ENCODE measurements at places on chromosomes 1 and 21.

GRCh38 chr1:55049271-55049913 is 10.0 kb downstream of the PCSK9 start:
- DNase-seq = no peak

- no peak for DNase-seq
Observed at GRCh38 chr1:187689129-187689528, 860.4 kb downstream of the PLA2G4A start.

DNA sequence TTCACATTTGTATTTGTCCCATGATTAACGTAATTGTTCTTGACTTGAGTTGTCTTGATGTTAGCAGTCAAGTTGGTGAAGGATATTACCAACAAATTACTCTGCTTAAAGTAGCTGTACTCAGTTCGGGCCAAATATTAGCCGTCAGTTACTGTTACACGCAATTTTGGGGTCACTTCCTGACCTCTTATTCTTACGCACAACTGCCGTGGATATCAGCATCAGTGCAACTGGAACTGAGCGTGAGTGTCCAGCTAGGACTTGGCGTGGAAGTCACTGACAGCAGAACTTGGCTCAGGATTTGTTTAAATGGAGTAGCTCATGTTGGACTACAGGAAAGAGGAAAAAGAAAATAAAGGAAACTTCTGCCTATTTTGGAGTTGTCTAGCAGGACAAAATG is 56.4 kb downstream of the ADAMTS1 start:
- no peak for DNase-seq

GRCh38 chr1:244406337-244406736 is 45.4 kb downstream of the ADSS2 start:
- DNase-seq = no peak

GRCh38 chr1:228151180-228151925 is 1.6 kb downstream of the GJC2 start:
- DNase-seq = no peak

- DNase-seq = no peak
Observed at GRCh38 chr1:40389871-40390560, 16.5 kb downstream of the SMAP2 start.

DNA sequence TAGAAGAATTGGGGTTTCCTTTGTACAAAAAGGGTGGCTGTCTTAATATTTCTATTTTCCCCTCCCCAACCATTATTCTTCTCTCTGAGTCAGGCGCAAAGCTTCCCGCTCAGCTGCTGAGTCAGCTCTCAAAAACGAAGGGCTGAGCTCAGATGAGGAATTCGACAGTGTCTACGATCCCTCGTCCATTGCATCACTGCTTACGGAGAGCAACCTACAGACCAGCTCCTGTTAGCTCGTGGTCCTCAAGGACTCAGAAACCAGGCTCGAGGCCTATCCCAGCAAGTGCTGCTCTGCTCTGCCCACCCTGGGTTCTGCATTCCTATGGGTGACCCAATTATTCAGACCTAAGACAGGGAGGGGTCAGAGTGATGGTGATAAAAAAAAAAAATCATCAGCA is 3.0 kb upstream of the TUFT1 start:
- DNase-seq = no peak

DNA sequence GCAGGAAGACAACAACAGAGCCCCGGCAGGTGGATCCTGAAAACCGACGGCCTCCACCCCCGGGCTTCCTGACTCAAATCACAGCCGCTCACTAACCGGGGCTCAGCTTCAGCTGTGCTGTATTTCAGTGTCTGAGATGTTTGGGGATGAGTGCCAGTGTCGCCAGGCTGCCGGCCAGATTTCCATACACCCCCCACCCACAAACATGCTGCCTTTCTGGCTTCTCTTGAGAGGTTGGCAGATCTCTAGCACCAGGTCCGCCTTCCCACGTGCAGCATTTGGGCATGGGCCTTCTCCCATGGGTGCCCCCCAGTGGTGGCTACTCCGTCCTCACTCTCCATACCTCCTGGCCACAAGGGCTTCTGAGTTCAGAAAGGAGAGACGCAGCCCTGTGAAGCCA is 34.8 kb downstream of the KCNAB2 start:
- DNase-seq = no peak

DNA sequence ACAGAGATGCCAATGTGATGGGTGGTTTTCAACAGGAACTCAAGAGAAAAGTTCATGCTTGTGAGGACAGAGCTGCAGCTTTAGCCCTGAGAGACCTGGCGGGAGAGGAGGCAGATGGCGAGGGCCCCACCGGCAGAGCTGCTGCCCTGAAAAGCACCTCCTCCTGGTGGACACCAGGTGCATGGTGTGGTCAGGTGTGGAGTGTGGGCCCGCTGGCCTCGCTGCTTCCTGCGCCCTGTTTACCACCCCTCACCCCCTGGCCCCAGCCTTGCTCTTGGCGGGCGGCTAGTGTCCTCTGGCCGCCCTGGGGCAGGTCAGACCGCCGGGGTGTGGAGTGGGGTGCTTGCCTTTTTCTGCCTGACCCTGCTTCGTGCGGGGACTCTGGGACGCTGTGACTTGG is 42.8 kb downstream of the PRKCZ start:
- no peak for DNase-seq

DNA sequence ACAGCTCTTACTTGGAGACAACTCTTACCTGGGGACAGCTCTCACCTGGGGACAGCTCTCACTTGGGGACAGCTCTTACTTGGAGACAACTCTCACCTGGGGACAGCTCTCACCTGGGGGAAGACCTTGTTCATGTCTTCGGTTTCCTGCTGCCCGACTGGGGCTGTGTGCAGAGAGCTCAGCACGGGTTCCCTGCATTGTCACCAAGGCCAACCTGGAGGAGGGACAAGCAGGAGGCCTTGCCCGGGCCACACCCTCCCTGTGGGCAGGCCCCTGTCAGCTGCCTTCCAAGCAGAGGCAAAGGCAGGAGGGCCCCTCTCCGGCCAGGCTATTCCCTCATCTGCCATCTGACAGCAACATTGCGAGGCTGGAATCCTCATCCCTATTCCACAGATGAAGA is at the start of gene LDLRAD1:
Gene LDLRAD1, minus strand, starts transcription at position 208 of the 400 bp plus-strand sequence. Its CDS starts 74 bp downstream, at position 134.
- no peak for DNase-seq

- no peak for DNase-seq
Observed at GRCh38 chr1:110420874-110421793, 13.6 kb upstream of the LAMTOR5 start.

DNA sequence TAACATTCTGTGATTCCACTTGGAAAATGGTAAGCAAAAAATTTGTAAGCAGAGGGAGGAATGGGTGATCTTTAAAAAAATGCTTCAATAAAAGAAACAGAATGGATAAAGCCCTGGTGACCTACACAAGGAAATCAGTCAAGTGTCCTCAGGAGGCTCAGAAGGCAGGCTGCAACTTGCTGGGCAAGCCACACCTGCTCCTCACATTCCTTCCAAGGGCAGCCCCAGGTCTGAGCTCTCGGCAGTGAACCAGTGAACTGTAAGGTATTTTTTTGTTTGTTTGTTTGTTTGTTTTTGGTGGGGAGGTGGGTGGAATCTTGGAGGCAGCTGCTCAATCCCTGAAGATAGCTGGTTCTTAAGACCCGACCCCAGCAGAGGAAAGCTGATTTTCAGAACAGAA is 4.4 kb downstream of the TACSTD2 start:
- DNase-seq = no peak

- DNase-seq = no peak
Observed at GRCh38 chr1:89355056-89355455, 8.8 kb upstream of the GBP6 start.

- no peak for DNase-seq
Observed at GRCh38 chr1:66374561-66375111, 159.3 kb upstream of the SGIP1 start.

DNA sequence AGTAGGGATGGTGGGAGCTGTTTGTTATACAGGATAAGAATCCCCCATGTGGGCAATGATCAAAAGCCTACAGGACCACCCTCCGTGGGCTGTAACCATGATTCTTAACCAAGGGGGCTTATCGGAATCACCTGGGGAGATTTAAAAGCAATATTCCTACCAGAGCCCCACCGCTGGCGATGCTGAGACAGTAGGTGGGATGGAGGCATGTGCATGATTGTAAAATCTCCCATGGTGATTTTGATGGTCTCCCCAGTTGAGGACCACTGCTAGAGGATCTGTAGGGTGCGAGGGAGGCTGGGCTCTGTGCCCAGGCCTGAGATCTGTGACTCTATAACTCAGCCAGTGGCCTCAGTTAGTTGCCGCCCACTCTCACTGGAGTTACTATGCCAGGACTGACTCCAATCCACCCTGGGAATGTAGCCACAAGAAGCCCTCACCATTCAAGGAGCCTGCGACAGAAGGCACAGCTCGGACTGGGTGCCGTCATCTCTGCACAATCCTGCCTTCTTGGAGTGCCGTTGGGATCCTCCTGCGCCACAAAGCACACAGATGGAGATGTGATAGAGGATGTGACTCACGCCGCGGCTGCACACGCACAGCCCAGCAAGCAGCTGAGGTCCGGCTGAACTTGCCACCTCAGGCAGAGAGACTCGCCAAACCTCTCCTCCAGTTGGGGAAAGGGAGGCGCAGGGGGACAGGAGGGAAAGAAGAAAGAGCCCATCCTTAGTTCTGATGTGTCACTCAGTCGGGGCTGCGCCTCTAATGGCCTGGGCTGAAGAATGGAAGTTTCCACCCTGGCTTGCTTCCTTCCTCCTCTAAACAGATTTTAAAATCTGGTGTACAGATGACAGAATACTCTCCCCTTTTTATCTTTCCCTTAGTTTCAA is 26.5 kb downstream of the AKNAD1 start:
- no peak for DNase-seq

GRCh38 chr1:207032528-207033017 is at the start of gene C1orf116:
Gene C1orf116 (minus strand): TSS chr1:207032756. CDS start chr1:207027598, 5,158 bp downstream.
- DNase-seq = no peak

- DNase-seq = peak; percentile 16
Observed at GRCh38 chr1:164611754-164612642, 53.0 kb downstream of the PBX1 start.

GRCh38 chr1:185439727-185440415 is 122.8 kb upstream of the IVNS1ABP start:
- no peak for DNase-seq

DNA sequence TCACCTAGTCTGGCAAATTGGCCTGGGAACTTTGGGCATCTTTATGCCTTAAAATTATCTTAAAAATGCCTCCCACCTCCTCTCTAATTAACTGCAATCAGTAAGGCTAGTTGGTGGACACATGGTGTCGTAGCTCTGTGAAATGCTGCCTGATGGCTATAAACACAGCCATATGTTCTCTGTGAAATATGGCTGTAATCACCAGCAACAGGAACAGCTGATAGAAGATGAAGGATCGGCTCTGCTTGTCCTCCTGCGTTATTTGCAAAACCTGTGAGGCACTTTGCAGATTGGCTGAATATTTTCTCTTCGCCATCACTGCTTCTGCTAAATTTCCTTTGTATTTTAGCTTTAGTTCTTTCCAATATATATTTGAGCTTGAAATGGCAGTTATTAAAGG is 419.6 kb downstream of the RWDD3 start:
- DNase-seq = no peak

DNA sequence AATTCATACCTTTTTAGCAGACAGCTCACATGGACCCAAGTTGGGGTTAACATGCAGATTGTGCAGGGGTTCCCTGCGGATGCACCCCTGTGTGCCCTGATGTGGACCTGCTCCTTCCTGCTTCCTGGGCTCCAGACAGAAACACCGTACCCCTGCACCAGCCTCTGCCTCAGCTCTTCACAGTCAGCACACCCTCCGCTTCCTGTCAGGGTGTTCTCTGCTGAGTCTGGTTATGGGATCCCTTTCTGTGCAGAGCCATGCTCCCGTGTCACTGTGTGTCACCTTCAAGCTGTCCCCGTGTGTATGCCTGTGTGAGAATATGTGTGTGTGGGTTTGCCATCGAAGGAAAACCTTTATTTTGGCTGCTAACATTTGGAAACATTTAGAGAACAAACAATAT is 48.7 kb upstream of the KCNJ15 start:
- no peak for DNase-seq

DNA sequence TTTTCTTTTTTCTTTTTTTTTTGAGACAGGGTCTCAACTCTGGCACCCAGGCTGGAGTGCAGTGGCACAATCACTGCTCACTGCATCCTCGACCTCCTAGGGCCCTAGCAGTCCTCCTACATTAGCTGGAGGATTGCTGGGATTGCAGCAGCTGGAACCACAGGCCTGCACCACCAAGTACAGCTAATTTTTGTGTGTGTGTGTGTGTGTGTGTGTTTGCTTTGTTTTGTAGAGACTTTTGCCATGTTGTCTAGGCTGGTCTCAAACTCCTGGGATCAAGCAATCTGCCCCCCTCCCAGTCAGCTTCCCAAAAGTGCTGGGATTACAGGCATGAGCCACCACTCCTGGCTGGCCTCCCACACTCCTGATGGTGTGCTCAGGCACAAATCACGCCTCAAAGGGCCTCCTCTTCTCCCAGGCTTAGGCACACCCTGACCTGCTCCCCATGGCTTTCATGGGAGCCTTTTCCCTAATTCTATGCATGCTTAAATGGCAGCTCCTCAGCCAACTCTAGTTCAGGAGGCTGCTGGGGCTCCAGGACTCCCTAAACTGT is 9.4 kb downstream of the FAM229A start:
- DNase-seq = no peak

DNA sequence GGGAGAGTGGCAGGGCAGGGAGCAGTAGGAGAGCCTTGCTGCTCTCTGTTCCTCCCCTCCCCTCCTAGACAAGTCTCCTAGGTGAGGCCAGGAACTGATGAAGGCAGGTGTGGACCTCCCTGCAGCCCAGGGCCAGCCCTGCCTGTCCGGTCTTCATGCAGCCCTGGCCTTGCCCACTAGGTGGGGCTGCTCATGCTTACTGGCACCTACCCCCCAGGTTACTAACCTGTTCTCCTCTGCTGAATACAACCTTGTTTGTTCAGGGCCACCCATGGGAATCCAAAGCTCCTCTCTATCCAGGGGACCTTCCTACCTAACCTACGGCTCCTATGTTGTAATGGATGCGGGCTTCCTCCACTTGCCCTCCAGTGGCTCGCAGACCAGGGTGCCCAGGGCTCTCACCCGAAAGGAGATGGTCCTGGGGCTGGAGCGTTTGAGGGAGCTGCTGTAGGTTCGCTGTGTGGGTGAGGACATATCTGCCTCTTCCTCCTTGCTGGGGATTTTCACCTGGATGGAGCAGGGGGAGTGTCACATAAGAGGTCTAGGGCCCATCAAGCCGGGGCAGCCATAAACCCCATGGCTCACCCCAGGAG is 7.9 kb upstream of the TNNT2 start:
- peak; percentile 44 for DNase-seq

DNA sequence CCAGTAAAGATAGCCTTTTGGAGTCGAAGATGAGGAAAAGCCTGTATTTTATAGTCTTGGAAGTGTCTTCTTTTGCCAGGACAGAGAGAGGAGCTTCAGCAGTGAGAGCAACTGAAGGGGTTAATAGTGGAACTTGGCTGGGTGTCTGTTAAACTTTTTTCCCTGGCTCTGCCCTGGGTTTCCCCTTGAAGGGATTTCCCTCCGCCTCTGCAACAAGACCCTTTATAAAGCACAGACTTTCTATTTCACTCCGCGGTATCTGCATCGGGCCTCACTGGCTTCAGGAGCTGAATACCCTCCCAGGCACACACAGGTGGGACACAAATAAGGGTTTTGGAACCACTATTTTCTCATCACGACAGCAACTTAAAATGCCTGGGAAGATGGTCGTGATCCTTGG is at the start of gene VCAM1:
Gene VCAM1, plus strand, starts transcription at position 253 of the 400 bp plus-strand sequence. Its CDS starts 119 bp downstream, at position 372.
- DNase-seq = no peak

- DNase-seq = peak; percentile 45
Observed at GRCh38 chr1:156608036-156608674, 6.9 kb upstream of the GPATCH4 start.

Data from neural crest cell (in vitro differentiated cells).